B cell (primary cell): ENCODE measurements at places on chromosomes 1 and 21. TPM values are rescaled to one million over a fixed set of nuclear protein-coding genes. Genes with fewer than 3 reads are reported as not detected.

- no peak for DNase-seq
- peaks cover 3% of the 10 kb centered on the region for H3K27me3 ChIP-seq
- no peaks in the 10 kb centered on the region for H3K36me3 ChIP-seq
These were observed 11.3 kb downstream of the ARHGEF11 start for GRCh38 chr1:157034137-157034800.

GRCh38 chr1:218778257-218779126 lies 395.2 kb upstream of the LYPLAL1 start:
- DNase-seq: no peak
- H3K4me1 ChIP-seq: no peaks in the 10 kb centered on the region
- no peaks in the 10 kb centered on the region for H3K36me3 ChIP-seq
- no peaks in the 10 kb centered on the region for H3K27me3 ChIP-seq

DNA sequence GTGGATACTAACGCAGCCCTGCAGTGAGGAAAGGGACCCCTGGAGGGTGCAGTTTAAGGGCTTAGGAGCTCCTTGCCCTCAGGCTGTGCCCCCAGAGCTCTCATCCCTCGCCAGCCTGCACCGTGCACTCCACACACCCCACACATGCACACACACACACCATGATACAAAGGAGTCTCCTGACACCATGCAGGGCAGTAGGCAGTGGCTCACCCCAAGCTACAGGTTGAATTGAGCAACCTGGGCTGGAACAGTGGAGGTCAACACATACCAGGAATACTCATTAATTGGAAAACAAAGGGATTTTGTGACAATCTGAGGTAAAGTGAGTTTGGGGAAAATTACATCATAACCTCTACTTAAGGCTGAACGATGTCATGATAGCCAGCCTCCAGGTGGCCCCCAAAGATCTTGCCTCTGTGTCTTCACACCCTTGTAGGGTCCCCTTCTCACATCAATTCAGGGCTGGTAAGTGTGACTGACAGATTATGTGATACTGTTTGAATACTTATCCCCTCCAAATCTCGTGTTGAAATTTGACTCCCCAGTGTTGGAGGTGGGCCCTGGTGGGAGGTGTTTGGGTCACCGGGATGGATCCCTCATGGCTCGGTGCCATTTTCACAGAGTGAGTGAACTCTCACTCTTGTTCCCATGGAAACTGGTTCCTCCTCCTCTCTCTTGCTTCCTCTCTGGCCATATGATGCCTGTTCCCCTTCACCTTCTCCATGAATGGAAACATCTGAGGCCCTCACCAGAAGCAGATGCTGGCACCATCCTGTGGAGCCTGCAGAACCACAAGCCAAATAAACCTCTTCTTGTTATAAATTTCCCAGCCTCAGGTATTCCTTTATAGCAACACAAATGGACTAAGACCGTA lies 111.0 kb upstream of the RAB4A start:
- H3K27me3 ChIP-seq: no peaks in the 10 kb centered on the region
- no peak for DNase-seq
- H3K27ac ChIP-seq: no peak overlapping the region
- peaks cover 8% of the 10 kb centered on the region for H3K4me1 ChIP-seq
- no peak overlapping the region for H3K4me3 ChIP-seq
- no peaks in the 10 kb centered on the region for H3K36me3 ChIP-seq

- no peaks in the 10 kb centered on the region for H3K27me3 ChIP-seq
- no peak overlapping the region for H3K4me3 ChIP-seq
- no peaks in the 10 kb centered on the region for H3K36me3 ChIP-seq
- DNase-seq: peak; percentile 76
- peak overlapping the region; percentile 73 for H3K27ac ChIP-seq
- peaks cover 19% of the 10 kb centered on the region for H3K4me1 ChIP-seq
These were observed 57.4 kb upstream of the TMPRSS15 start for GRCh38 chr21:18460979-18461378.

- H3K27me3 ChIP-seq: peaks cover 4% of the 10 kb centered on the region
- no peaks in the 10 kb centered on the region for H3K36me3 ChIP-seq
- no peaks in the 10 kb centered on the region for H3K4me1 ChIP-seq
These were observed 86.3 kb downstream of the GLIS1 start for GRCh38 chr1:53652441-53653199.

- no peaks in the 10 kb centered on the region for H3K27me3 ChIP-seq
- peaks cover 62% of the 10 kb centered on the region for H3K4me1 ChIP-seq
- H3K4me3 ChIP-seq: peak overlapping the region; percentile 95
- H3K36me3 ChIP-seq: no peaks in the 10 kb centered on the region
- peak overlapping the region; percentile 98 for H3K27ac ChIP-seq
These were observed 826 bp downstream of the LAPTM5 start for GRCh38 chr1:30756545-30757351.

Gene CRB1
- 0.22 TPM in 1 of 2 replicates, not detected in the other for total RNA-seq

Gene AMPD1
- not detected in 2 replicates for total RNA-seq

Gene C4BPA
- total RNA-seq: not detected in 2 replicates

Gene SYPL2
- not detected in 2 replicates for total RNA-seq

Gene TMIGD3
- not detected in 2 replicates for total RNA-seq

Gene PLEKHM2
- 116 and 120 TPM in 2 replicates for total RNA-seq
